ENCODE measurements at places on chromosomes 2 and 18.

GRCh38 chr2:131322209-131322608 lies 41.8 kb downstream of the RAB6D start:
- DNase-seq = no peak

DNA sequence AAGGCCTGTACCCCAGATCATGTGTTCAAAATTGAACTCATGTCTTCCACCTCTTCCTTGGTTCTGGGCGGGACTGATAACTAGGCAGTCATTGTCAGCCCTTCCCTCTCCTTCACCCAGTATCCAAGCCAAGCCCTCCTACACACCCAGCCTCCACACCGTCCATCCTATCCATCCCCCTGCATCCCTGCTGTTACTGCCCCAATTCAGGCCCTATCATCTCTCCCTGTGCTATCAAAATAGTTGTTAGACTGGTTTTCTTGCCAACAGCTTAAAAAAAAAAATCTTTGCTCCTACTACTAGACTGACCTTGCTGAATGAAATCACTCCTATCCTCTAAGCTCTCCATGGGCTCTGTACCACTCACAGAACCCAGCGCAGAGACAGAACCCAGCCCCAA lies 32.8 kb downstream of the TGFA start:
- DNase-seq = no peak

- DNase-seq = no peak
Measured at GRCh38 chr18:73756256-73757091, 391.2 kb downstream of the FBXO15 start.

DNA sequence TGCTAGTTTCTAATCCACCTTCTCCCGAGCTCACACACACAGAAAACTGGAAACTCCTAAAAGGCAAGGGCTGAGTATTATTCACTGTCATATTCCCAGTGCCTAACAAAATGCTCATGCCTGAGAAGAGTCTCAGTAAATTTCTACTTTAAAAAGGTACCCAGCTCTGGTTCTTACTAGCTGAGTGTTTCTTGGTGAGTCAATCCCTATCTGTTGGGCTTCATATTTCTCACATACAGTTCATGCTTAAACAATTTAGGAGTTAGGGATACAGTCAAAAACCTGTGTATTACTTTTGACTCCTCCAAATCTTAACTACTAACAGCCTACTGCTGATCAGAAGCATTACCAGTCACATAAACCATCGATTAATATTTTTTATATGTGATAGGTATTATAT lies 204.9 kb downstream of the EN1 start:
- no peak for DNase-seq

- no peak for DNase-seq
Measured at GRCh38 chr2:95068256-95068655, 42.7 kb downstream of the MAL start.

DNA sequence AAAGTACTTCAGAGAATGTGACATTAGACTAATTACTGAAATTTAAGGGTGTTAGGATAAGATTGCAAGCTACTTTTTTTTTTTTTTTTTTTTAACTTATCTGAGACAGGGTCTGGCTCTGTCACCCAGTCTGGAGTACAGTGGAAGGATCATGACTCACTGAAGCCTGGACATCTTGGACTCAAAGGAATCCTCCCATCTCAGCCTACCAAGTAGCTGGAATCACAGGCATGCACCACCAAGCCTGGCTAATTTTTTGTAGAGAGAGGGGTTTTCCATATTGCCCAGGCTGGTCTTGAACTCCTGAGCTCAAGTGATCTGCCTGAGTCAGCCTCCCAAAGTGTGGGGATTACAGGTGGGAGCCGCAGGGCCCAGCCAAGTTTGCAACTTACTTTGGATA lies 1246.0 kb upstream of the ZEB2 start:
- no peak for DNase-seq

GRCh38 chr2:159124931-159125467 lies 156.6 kb downstream of the TANC1 start:
- no peak for DNase-seq

DNA sequence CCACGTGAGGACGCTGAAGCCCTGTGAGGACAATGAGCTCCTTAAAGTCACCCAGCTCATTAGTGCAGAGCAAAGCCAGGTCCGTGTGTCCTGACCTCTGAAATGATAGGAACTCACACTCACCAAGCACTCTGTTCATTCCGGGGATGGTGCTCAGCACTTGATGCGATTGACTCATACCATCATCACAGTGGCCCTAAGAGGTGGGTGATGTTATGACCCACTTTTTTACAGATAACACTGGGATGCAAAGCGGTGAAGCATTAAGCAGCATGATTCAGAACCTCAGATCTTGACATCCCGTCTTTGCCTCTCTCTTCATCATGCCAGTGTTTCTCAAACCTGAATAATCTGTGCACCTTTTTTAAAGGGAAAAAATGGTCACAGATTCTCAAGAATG lies 234.8 kb downstream of the ALPK2 start:
- no peak for DNase-seq

GRCh38 chr2:137838255-137839092 lies 125.8 kb upstream of the HNMT start:
- peak; percentile 46 for DNase-seq

DNA sequence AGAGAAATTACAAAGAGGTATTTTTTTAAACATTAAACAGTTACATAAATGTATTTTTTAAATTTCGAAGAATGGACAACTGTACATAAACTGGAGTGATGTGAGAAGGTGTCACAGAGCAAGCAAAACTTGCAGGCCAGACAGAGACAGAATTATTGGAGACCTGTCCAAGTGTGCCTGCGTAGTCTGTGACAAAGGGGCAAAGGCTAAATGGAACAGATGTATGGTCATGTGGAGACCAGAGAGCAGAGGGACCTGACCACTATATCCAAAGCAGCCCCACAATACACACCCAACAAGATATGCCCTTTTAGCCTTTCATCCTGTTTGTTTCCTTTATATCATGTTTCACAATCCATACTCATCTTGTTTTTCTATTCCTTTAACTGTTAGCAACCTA lies 225.3 kb upstream of the VWC2L start:
- DNase-seq = no peak

- no peak for DNase-seq
Measured at GRCh38 chr2:200525066-200525465, 941 bp upstream of the SGO2 start.

GRCh38 chr18:51712821-51713220 lies 515.3 kb upstream of the MEX3C start:
- no peak for DNase-seq

DNA sequence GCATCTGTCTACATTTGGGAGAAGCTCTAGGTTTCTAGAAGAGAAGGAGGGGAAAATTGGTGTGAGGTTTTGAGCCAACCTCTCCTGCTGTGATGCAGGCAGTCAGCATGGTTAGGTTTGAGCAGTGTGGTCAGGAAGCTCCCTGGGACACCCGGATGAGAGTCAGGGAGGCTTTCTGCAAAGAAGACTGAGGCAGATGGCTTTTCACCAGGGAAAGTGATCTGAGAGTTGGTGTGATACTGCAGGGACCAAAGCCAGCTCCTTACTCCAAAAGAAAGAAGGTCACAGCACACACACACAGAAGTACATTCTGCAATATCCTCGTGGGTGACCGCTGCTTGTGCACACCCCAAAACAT lies 75.8 kb upstream of the BCL11A start:
- DNase-seq = no peak

DNA sequence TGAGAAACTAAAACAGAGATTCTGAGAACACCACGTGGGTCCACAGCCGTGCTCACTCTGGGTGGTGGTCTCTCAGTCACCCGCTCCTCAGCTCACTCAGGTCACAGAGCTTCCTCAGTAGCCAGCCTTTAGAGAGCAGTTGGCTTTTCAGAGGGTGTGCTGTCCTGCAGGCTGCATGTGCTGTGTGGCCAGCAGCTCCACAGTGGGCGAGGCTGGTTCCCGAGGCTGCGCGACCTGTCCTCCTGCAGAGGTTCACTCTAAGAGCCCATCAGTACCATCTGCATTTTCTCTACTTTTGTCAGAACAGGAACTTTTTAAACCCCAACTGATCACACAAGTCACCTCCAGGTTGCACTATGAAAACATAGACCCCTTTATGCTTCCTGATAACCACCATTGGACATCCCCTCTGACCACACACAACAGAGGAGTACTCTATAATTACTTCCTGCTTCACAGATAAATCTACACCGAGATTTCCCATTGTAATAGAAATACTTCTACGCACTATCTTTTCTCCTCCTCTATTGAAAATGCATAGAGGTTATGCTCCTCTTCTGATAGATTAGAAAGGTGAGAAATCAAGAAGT lies 93.1 kb downstream of the GYPC start:
- no peak for DNase-seq

- DNase-seq = no peak
Measured at GRCh38 chr2:2271469-2271941, 59.6 kb downstream of the MYT1L start.

DNA sequence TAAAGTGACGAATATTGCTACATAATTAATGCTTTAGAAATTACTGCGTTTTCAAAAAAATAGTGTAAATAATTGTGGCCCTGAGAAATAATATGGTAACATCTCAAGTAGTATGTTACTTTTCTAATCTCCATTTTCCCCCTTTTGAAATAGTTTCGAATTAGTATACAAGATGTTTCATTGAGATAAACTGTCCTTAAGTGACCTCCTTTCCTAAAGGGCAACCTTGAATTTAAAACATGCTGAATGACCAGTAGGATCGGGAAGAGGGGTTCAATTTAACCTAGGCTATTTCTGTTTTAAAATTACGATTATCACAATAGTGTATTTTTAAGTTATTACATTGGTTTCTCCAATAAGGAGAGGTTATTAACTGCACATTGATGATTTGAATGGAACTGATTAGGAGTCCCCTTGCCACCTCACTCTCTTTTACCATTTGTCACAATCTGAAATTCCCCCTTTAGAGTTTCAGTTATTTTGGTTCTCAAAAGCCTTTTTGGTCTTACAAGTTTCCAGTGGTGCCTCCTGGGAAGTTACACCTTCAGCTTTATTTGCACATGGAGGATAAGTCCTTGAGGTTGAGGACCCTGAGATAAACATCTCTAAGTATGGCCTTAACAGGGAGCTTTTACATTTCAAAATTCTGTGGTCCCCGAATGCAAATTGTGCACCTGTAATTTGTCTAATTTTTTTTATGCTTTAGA lies 2.3 kb downstream of the ACTR3 start:
- DNase-seq = no peak

DNA sequence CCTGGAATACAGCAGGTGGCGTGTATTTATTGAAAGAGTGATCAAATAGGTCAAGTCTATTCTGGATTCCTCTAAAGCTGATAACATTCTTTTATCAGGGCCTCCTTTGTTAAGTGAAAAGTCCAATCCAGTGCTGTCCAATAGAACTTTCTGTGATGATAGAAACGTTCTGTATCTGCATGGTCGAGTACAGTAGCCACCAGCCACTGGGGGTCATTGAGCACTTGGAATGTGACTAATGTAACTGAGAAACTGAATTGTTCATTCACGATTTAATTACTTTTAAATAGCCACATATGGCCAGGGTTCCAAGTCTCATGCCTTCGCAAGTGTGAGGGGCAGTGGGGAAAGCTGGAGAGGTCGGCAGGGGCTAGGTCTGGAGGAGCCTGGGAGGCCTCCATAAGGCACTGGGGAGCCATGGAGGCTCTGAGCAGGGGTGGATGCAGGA lies 20.5 kb downstream of the SH2D6 start:
- DNase-seq = no peak

DNA sequence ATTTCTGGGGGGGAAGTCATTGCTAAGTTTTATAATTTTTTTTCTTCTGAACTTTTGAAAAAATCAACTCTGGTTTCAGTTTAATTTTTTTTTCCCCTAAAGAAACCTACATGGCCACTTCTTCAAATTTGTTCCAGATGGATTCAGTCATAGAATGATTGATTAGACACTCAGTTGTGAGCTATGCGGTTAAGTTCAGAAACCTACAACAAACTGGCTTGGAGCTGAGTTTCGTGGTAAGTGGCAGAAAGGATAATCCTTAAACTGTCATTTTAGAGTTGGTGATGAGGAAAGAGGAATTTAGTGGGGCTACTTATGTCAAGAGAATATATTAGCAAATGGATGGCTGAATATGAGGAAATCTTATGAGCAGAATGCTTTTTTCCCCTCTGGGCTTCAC lies 23.7 kb downstream of the EFEMP1 start:
- no peak for DNase-seq

DNA sequence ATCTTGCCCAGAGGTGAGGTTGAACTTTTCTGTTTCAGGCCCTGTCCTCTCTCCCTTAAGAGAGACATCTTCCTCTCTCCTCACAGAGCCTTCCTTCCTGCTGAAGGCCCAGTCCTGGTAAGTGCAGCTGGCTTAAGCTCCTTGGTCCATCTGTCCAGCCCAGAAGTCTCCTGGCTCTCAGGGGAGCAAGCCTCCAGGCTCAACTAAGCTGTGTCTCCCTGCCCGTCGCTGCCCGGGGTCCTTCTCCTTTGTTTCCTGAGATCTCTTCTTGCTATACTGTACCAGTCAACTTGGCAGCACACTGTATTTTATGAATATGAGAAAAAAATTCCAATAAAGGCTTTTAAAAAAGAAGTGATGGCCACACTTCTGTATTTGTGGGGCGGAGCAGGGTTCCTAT lies 77.4 kb downstream of the KCNF1 start:
- no peak for DNase-seq

- no peak for DNase-seq
Measured at GRCh38 chr2:70513738-70514137, 39.9 kb downstream of the TGFA start.

- DNase-seq = no peak
Measured at GRCh38 chr2:216206821-216207220, 97.7 kb downstream of the XRCC5 start.

- no peak for DNase-seq
Measured at GRCh38 chr2:134705861-134706586, 12.8 kb downstream of the TMEM163 start.

- no peak for DNase-seq
Measured at GRCh38 chr2:199716807-199717586, 134.0 kb downstream of the FTCDNL1 start.

- DNase-seq = no peak
Measured at GRCh38 chr2:20471148-20471547, 24.3 kb downstream of the RHOB start.

GRCh38 chr2:219511547-219512325 lies 2.5 kb upstream of the ASIC4 start:
- DNase-seq = peak; percentile 28
